ENCODE measurements at places on chromosomes 16 and 17.
A peak's percentile ranks its signal among the peaks of the same experiment; 100 is the strongest.

- no peak for DNase-seq
Observed at GRCh38 chr16:12155235-12155634, 178.7 kb downstream of the SNX29 start.

GRCh38 chr16:15879255-15879811, 9.1 kb downstream of the CEP20 start:
- DNase-seq: no peak

DNA sequence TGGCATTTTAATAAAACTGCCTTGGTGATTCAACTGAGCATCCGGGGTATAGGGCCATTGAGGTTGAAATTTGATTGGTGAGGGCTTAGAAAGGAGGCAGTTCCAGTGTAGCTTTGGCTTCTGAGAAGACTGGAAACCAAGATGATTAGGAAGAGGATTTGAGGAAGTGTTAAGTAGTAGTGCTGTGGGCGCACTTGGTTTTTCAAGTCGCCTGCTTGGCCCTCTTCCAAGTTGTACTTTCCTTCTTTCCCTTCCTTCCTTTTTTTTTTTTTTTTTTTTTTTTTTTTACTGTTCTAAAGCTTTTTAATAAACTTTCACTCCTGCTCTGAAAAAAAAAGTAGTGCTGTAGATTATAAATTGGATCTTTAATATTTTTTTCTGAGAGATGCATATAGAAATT, 320.5 kb downstream of the UTP18 start:
- no peak for DNase-seq

- no peak for DNase-seq
Observed at GRCh38 chr16:35689764-35690163, 2230.4 kb downstream of the TP53TG3F start.

- no peak for DNase-seq
Observed at GRCh38 chr16:13970708-13971422, 50.9 kb downstream of the ERCC4 start.

DNA sequence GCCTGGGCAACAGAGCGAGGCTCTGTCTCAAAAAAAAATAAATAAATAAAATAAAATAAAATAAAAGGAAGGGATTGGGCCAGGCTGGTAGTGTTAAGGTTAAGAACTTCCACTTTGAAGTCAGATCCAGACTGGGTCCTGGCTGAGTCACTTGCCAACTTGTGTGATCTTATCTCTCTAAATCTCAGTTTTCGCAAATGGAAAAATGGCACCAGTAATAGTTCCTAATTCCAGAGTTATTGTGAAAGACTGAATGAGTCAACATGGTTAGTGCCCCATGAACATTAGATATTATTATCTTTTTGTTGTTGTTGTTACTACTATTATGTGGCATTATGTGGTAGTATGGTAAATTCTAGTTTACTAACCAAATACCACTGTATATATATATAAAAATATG, 188.0 kb upstream of the AXIN2 start:
- no peak for DNase-seq

GRCh38 chr16:27514806-27515205, 34.9 kb downstream of the GTF3C1 start:
- DNase-seq: no peak

GRCh38 chr17:9268546-9268945, 247.2 kb downstream of the NTN1 start:
- no peak for DNase-seq

DNA sequence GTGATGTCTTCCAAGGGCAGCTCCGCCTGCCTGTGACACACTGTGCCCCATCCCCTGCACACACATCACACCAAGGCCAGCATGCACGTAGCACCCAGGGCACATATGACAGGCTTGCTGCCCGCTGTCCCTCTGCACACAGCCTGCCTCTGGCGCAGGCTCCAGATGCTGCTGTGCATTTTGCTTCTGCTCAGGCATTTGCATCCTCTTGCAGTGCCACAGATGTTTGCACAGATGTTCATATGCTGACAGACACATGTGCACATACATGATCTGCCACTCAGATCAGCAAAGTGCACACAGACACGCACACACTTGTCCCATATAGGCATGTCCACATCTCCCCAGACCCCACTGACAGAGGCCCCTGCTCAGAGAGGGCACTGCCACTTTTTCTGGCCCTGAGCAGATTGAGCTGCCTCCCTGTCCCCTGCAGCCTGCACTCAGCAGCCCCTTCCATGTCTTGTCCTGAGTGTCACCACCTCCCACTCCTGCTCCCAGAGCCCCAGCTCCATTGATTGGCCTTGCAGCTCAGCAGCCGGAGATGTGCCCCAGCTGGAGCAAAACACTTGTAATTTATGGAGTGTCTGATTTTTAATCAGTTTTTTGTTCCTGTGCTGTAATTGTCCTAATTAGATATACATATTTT, 115.1 kb upstream of the RPL38 start:
- DNase-seq: no peak

- DNase-seq: no peak
Observed at GRCh38 chr16:24156777-24157176, 99.4 kb upstream of the CACNG3 start.

GRCh38 chr17:40241252-40241834, 22.2 kb downstream of the WIPF2 start:
- DNase-seq: no peak

DNA sequence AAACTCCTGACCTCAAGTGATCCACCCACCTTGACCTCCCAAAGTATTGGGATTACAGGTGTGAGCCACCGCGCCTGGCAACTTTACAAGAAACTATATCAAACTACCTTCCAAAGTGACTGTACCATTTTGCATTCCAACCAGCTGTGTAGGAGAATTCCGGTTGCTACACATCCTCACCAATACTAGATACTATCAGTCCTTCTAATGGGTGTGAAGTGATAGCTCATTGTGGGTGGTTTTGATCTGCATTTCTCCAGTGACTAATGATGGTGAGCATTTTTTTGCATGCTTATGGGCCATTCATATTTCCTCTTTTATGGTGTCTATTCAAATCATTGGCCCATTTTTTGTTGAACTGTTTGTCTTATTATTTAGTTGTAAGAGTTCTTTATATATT, 37.7 kb downstream of the SCNN1B start:
- no peak for DNase-seq

DNA sequence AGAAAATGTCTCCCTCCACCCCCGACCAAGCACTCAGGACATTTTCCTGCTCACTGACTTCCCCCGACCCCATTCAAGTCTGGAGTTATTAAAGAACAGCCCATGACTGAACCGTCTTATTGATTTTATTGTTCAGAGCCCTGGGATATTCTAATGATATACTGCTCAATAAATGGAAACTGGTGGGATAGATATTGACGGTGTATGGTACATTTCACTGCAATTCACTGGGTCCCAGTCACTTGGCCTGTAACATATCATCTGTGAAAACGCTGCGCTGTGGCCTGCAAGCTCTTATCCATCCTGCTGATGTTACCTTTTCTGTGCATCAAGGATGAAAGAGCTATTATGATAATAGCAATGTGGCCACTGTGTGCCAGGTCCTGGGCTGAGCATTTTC, 258.2 kb downstream of the XYLT1 start:
- no peak for DNase-seq

- DNase-seq: no peak
Observed at GRCh38 chr16:65012357-65012756, 109.5 kb downstream of the CDH11 start.

DNA sequence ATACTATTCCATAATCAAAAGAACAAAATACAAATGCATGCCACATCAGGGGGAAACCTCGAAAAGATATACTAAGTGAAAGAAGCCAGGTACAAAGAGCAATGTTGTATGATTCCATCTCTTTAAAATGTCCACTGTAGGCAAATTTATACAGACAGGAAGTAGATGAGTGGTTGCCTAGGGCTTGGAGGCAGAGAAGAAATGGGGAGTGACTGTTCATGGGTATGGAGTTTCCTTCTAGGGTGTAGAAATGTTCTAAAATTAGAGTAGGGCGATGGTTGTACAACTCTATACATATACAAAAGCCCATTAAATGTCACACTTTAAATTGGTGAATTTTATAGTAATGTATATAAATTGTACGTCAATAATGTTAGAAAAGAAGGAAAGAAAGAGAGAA, 128.1 kb downstream of the MAF start:
- no peak for DNase-seq

DNA sequence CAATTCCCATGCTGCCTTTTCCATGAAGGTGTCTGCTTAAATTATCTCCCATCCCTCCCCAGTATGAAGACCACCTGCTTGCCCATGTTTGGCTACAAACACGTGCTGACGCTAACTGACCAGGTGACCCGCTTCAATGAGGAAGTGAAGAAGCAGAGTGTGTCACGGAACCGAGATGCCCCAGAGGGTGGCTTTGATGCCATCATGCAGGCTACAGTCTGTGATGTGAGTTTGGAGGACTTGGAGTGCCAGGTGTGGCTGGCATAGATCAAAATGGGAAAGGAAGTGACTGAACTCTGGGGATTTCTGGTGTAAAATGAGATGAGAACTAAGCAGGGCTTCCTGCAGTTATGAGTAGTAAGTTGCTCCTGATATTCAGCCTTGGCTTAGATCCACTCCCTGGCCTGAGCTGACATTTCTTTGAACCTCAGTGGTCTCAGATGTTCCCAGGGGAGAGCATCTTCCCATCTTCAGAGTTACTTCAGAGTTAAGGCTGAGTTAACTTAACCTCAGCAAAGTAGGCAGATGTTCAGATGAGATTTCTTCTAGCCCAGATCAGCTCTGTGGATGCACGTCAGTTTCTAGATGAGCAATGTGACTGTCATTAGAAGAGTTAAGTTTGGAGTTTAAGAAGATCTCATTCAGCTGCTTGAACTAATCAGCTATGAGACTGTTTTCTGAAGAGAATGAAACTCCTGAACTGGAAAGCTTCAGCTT, 32.7 kb downstream of the ITGB3 start:
- DNase-seq: peak; percentile 33

GRCh38 chr17:57612202-57613071, 132.7 kb downstream of the CCDC182 start:
- DNase-seq: peak; percentile 42

GRCh38 chr17:9865586-9865985, 39.5 kb downstream of the RCVRN start:
- no peak for DNase-seq

GRCh38 chr17:78567991-78568390, 9.2 kb downstream of the DNAH17 start:
- DNase-seq: no peak

DNA sequence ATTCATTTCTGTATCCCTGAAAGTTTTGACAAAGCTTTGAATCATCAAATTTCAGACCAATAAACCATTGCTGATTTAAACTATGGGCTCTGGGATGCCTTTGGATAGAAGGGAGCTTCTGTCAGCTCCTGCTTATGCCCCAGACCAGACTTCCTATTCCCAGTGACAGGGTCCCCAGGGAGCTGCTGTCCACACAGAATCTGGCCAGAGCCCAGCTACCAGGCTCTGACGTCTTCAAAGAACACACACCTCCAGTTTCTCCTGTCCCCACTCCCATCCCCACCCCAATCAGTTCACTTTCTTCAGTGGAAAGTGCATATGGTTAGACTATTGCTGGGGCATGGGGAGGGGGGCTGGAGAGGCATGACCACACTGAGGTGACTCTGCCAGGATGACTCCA, 51.6 kb upstream of the SREBF1 start:
- DNase-seq: no peak

DNA sequence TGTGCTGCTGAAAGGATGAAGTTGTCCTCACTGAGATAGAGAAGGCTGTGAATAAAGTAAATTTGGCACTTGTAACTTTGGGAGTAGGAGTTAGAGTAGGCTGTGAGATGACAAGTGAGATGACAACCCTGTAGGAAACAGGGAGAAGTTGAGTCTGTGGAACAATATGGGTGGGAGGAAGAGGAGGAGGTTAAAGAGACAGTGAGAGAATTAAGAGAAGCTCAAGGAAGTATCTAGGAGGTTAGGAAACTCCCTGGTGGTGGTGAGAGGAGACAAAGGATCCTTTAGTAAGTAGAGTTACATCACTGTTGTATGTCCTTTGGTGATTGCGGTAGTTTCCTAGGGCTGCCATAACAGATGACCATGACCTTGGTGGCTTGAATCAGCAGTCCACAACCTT, 10.7 kb upstream of the HSD17B2 start:
- no peak for DNase-seq

DNA sequence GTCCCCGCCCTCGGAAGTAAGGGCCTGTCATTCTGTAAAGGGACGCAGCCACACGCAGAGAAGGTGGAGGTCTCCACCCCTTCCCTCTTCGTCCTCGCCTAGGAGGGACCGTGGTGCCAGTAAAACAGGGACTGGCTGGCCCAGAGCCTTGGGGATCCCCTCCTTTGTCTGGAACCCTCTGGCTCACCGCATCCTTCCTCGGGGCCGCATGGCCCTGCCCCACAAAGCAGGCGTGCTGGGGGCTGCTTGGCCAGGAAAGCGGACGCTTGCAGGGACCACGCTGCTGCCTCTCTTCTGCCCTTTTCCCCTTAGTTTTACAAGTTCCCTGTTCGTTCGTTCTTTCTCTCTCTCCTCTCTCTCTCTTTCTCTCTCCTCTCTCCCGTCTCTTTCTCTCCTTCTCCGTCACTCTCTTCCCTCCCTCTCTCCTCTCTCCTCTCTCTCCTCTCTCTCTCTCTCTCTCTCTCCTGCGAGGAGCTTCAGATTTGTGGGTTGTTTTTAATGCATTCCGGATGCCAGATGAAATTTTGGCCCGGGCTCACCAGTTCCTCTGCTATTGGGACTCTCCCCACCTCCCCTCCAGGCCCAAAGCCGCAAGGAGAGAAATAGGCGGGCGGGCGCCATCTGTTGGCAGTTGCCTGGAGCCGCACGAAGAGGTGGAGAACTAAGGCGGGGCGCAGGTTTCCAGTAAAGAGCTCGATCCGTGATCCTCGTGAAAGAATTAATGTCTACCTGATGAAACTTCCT, 35.1 kb upstream of the CDRT4 start:
- peak; percentile 54 for DNase-seq

- no peak for DNase-seq
Observed at GRCh38 chr16:9885467-9885866, 296.8 kb downstream of the GRIN2A start.

DNA sequence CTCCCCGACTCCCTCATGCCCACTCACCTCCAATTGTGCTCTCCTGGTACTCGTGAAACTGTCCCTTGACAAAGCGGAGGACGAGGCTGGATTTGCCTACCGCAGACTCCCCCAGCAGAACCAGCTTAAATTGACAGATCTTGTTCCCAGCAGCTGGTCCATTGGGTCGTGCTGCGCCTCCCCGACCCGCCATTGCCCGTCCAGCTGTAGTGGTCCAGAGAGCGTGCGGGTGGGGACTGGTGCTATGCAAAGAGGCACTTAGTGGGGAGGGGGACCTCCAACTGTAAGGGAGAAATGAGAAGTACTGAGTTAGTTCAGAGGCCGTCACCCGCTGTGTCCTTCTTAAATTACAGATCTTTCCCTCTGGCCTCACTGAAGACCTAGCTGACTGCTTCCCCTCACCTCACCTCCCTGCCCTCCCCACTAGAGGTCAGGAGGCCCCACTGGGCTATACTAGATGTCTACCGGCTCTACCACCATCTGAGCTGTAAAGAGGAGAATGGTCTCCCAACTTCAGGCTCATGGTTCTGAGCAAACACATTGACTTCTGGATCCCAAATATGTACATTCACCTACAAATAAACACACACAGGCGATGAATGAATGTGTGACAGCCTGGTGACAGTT, 7.8 kb downstream of the HSPB9 start:
- DNase-seq: no peak

GRCh38 chr17:2707721-2708584, 3.6 kb downstream of the CLUH start:
- DNase-seq: no peak
